ENCODE measurements at places on chromosomes 3 and 15.

- DNase-seq, result peak; percentile 75
These were observed 19.1 kb upstream of the ADGRG7 start for GRCh38 chr3:100590114-100590839.

DNA sequence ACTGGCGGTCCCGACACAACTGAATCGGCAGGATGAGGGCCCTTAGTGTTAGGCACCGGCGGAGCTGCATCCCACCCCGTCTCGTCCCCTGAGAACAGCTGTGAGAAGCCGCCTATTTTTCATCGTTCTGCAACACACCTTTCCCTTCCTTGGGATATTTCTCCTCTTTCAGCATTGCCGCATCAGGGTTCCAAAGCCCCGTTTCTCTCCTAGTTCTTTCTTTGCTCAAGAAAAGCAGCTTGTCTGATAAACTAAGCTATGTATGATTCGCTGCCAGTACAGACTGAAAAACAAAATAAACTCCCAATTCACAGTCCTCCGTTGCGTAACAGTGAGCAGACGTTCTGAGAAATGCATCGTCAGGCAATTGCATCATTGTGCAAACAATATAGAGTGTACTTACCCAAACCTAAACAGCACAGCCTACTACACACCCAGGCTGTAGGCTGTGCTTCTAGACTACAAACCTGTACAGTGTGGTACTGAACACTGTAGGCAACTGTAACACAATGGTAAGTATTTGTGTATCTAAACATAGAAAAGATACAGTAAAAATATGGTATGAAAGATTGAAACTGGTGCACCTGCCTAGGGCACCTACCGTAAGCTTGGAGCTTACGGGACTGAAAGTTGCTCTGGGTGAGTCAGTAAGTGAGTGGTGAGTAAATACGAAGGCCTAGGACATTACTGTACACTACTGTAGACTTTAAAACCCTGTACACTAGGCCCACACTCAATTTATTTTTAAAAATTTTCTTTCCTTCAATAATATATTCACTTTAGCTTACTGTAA, 8.9 kb upstream of the ADAMTS17 start:
- DNase-seq, result peak; percentile 13

DNA sequence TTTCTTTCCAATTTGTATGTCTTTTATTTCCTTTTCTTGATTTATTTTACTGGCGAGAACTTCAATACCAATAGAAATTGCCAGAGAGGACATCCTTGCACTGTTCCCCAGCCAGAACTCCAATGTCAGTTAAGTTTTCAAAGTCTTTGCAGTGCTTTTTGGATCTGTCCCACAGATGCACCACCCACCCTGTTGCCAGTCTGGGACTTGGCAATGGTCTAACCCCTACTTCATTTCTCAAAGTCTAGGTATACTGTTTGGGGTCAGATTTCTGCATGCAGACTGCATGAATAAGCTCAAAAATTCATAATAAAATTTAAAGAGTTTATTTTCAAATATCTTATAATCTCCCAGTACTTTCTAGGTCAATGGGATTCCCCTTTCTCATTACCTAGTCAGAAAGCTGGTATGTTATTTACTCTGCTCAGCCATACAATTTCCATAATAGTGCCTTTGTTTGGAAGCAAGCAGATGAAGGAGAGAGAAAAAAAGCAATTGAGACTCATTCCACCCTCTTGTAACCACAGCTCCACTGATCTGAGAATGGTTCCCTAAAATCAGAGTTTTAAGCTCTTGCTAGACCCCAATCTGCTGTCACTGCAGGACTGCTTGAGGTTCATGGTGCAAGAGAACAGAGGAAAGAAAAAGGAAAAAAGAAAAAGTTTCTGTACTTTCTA, 125.9 kb upstream of the PLXND1 start:
- DNase-seq, result no peak

- no peak for DNase-seq
These were observed 68.4 kb downstream of the WHAMM start for GRCh38 chr15:82877825-82878224.

DNA sequence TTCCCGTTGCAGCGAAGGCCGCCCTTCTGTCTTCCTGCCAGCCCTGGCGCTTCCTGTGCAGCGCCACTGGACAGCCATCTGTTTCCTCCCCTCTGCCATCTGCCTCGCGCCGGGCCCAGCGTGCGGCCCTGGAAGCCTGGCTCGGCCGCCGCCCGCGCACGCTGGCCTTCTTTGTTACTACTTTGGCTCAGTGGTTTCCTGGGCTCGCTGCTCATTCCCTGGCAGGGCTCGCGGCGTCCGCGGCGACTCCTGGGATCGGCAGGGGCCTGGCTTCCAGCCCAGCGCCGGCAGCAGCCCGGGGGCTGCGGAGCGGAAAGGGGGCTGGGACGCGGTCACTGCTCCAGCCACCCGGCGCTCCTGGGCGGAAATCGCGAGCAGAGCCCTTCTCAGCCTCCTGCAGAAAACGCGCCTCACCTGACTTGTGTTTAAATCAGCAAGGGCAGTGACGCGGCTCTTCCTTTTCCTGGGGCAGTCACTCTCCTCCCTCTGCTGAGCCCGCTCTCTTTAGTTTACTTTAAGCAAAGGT, 10.0 kb downstream of the CMTM7 start:
- DNase-seq, result peak; percentile 77

DNA sequence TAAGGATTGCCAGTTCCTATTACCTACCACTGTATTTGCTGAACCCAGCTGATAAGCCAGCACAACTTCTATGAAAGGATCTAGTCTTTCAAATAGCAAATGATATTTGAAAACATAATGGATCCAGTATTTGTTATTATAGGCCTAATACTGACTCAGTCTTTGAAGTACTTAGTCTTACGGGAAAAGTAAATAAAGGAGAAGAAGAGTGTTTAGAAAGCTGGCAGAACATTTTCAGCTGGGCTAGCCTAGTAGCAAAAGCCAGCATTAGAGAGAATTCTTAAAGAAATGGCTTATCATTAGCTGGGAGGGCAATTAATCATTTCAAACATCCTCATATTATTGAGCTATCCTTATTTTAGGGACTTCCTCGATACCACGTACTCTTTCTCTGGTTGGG, 101.4 kb upstream of the GOLIM4 start:
- DNase-seq, result no peak

GRCh38 chr3:120196812-120197211, 88.2 kb downstream of the GPR156 start:
- no peak for DNase-seq

DNA sequence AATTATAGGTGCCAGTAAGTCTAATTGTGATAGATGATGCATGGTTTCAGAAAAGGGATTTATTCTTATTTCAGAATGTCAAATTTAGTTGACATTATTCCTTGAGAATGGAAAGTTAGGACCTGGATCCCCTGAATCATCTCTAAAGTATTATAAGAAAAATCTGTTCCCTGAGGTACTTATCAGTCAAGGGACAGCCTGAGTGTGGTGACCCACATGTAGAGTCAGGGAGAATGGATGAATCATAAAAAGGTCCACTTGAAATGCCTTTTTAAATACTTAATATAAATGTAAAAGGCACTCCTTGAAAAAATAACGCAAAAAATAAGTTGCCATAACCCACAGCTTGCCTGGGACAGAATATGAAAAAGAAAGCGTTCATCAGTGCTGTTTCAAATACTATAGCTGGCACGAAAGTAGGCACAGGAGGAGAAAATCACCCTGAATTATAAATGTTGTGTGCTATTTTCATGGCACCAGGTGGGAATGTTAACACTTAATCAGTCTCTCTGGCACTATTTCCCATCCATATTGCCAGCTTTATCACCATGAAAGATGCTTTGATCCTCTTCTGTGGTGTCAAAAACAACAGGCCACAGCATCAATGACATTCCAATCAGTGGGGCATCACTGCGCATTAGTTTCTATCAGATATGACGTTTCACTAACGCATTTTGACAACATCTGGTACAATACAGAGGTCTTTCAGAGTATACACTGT, 208.5 kb downstream of the EPHA3 start:
- DNase-seq, result no peak

DNA sequence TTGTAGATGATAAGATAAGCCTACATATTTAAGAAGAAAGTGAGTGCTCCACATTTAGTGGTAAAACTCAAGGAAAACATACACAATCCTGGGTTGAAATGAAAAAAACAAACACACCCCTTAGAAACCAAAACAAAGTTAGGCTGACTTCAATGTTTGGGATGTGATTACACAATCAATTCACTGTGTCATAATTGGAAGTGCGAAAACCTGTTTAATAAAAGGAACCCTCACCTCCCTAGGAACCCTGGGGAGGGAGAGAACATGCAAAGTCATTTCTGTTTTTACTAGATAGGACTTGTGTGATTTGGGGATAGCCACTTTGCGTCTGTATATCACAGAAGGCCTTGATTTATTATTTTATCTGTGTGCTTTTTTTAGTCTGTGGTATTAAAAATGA, 275.0 kb downstream of the NFKBIZ start:
- peak; percentile 38 for DNase-seq

All from ELR (cell line).